T-helper 1 cell (primary cell): ENCODE measurements at places on chromosomes 13 and 19.

DNA sequence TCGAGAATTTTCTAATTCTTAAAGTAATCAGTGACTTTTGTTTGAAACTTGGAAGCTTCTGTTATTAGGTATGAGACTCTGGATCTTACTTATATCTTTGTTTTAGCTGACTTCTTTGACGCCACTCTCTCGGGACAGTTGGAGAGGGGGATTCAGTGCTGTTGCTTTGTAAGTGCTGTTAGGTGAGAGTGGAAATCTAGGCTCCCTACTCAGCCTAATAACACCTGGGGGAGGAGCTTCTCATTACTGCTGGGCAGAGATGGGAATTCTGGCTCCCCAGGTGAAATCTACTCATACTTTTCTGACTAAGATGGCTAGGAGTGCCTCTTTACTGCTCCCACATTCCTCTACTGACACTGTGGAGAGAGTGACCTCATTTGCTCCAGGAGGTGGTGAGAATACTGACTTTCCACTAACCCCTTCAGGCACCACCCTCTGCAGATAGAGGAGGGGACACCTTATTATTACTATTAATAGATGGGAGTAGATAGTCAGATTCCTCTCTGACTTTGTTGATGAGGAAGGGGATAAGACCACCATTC, 324.9 kb upstream of the SPRY2 start:
- DNase-seq = no peak

GRCh38 chr13:40987606-40988280, 31.4 kb downstream of the ELF1 start:
- DNase-seq = no peak

GRCh38 chr13:36998624-36999041, 507 bp downstream of the ALG5 start:
- DNase-seq = peak; percentile 6

DNA sequence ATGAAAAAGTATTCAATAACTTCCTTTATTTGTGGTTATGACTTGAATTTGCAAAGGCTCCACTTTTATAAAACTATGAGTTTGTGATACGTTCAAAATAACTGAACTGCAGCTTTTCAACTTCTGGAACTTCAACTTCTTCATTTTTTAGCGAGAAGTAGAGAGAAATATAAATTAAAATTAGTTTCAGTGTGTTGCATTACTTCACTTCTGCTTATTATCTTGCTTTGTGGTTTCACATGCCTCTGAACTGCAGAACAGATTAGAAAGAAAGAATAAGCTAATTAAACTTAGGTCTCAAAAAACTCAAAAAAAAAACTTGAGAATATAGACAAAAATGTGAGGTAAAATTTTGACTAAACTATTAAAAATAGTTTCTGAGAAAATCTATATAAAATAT, 1073.4 kb downstream of the PCDH17 start:
- DNase-seq = no peak

DNA sequence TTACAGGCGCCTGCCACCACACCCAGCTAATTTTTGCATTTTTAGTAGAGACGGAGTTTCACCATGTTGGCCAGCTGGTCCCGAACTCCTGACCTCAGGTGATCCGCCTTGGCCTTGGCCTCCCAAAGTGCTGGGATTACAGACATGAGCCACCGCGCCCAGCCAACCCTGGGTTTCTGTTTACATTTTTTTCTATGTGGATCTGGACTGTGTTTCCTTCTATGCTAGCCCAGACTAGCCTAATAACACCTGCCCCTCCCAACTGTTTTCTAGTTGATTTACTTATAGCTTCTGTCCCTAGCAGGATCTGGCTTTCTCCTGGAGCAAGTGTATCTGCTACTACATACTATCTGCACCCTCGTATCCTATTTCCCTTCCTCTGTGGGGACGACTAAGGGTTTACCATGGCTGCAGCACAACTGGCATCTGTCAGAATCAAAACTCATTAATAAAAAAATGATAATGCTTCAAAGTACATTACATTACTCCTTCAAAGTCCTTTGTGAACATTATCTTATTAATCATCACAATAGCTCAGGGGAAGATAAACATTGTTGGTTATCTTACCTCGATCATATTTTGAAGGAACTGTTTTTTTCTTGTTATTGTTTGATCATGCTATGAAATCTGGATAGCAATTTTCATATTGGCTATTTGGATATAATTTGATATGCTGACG, 228.3 kb downstream of the KLF5 start:
- no peak for DNase-seq

- no peak for DNase-seq
Measured at GRCh38 chr13:67829641-67830040, 599.5 kb upstream of the PCDH9 start.

DNA sequence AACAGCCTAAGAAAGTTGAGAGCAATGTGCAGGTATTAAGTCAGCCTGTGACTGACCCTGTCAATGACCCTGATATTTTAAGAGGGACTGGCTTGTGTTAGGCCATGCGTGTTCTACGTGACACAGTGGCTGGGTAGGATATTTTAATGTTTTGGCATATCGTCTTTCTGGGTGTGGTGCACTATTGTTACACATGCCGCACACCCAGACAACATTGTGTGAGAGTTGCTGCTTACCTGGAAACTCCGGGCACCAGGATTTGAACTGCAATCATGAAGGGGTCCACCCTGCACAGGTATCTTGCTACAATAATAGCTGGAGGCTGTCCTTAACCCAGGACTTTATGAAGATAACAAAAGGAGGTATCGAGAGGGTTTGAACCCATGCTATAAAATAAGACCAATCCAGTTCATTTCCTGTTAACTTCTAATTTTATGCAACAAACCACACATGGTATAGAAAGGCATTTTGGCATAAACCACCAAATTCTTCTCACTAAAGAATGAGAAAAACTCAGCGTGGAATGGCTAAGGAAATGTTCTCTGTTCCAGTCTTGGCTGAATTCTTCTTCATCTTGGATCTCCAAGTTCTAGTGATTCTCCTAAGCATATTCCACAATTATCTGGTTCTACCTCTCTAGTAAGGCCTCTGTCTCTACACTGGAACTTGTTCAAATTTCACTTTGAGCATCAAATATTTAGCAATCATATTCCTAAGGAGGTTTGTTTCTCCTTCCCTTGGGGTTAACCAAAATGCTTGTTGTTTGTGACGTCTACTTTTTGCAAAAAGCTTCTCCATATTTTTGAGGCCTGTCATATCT, 38.7 kb upstream of the POMP start:
- no peak for DNase-seq

GRCh38 chr13:42876887-42877545, 95.6 kb downstream of the FAM216B start:
- DNase-seq = peak; percentile 6

GRCh38 chr13:52159159-52159982, at the start of gene NEK3:
Gene NEK3 (minus strand): TSS chr13:52159597. CDS start chr13:52156191, 3,406 bp downstream.
- peak; percentile 23 for DNase-seq

DNA sequence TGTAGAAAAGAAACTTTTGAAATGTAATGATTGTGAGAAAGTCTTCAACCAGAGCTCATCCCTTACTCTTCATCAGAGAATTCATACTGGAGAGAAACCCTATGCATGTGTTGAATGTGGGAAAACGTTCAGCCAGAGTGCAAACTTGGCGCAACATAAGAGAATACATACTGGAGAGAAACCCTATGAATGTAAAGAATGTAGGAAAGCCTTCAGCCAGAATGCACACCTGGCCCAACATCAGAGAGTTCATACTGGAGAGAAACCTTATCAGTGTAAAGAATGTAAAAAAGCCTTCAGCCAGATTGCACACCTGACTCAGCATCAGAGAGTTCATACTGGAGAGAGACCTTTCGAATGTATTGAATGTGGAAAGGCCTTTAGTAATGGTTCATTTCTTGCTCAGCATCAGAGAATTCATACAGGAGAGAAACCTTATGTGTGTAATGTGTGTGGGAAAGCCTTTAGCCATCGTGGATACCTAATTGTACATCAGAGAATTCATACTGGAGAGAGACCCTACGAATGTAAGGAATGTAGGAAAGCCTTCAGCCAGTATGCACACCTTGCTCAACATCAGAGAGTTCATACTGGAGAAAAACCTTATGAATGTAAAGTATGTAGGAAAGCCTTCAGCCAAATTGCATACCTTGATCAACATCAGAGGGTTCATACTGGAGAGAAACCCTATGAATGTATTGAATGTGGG, 19.3 kb downstream of the ZNF583 start:
- DNase-seq = no peak

GRCh38 chr13:37163641-37164265, 58.3 kb upstream of the CSNK1A1L start:
- no peak for DNase-seq

GRCh38 chr19:57047743-57048142, 72.0 kb upstream of the USP29 start:
- no peak for DNase-seq

DNA sequence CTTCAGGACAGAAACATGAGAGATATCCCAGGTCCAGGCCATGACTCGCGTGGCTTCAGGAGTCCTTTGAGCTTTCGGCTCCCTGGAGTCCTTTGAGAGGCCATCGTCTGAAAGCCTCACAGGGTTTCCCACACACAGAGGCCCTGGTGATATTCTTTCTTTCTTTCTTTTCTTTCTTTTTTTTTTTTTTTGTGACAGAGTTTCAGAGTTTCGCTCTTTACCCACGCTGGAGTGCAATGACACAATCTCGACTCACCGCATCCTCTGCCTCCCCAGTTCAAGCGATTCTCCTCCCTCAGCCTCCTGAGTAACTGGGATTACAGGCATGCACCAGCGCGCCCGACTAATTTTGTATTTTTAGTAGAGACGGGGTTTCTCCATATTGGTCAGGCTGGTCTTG, 5.5 kb downstream of the SIN3B start:
- no peak for DNase-seq

DNA sequence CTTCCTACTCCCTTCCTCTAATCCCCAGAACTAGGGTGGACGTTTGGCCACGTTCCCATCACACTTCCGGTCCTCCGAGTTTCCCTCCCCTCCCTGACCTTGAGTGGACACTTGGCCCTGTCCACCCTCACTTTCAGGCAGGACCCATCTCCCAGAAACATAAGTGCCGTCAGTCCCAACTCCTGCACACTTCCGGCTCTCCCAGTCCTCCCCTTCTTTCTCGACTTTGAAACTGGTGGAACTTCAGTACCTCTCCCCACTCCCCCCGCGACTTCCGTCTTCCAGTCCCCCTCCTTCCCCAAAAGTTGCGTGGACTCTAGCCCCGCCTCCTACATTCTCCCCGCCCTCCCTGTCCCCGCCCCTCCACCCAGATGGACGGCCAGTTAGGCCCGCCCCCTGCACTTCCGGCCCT, 278 bp upstream of the ZNF274 start:
- peak; percentile 79 for DNase-seq

DNA sequence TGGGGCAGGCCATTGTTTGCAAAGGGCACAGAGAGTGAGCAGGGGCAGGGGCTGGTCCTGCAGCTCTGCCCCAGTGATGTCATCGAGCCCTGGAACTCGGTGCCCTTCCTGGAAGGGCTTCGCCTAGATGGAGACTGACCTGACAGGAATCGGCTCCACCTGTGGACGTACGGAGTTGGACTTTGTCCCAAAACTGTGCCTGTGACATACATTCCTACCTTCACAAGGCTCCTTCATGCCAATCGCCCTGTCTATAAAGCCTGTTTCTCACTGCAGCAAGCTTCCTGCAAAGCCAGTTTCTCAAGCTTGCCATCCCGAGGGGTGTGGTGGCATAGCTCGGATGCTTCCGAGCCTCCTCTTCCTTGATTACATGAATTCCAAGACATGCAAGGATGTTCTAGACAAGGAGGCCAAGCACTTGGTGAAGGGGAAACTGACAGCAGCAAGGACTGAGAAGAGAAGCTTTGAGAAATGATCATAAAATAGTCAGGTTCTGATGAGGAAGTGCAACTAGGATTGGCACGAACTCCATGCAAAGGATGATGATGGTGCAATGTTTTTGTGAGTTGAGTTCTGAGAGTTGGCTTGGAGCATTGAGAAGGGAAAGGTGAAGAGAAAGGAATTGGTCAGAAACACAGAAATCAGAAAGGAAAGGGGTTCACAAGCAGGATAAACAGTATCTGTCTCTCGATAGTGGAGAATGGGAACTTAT, 73.6 kb upstream of the STK24 start:
- DNase-seq = no peak

GRCh38 chr19:40693896-40694295, 3.4 kb upstream of the NUMBL start:
- DNase-seq = no peak

GRCh38 chr13:93655154-93655553, 428.5 kb downstream of the GPC6 start:
- DNase-seq = no peak

DNA sequence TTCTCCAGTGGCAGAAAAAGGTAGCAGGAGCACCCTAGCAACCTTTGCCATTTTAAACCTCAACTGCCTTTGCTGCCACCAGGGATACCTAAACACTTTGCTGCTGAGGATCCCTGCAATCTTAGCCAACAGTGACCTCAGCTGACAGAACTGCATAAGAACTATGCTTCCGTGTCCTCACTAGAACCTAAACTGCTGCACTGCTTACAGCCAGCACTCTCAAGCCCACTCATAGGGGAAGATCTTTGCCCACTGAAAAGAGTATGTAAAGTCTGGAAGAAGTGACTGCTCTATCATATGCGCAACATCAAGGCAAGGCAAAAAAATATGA, 270.0 kb upstream of the PCDH20 start:
- DNase-seq = no peak

- no peak for DNase-seq
Measured at GRCh38 chr19:31875591-31875990, 469.8 kb upstream of the ZNF507 start.

- peak; percentile 71 for DNase-seq
Measured at GRCh38 chr19:13842291-13843103, 34.4 kb upstream of the NANOS3 start.

GRCh38 chr19:53019684-53020083, 6.0 kb downstream of the ERVV-1 start:
- no peak for DNase-seq

- no peak for DNase-seq
Measured at GRCh38 chr19:5149508-5149907, 180.6 kb downstream of the KDM4B start.

DNA sequence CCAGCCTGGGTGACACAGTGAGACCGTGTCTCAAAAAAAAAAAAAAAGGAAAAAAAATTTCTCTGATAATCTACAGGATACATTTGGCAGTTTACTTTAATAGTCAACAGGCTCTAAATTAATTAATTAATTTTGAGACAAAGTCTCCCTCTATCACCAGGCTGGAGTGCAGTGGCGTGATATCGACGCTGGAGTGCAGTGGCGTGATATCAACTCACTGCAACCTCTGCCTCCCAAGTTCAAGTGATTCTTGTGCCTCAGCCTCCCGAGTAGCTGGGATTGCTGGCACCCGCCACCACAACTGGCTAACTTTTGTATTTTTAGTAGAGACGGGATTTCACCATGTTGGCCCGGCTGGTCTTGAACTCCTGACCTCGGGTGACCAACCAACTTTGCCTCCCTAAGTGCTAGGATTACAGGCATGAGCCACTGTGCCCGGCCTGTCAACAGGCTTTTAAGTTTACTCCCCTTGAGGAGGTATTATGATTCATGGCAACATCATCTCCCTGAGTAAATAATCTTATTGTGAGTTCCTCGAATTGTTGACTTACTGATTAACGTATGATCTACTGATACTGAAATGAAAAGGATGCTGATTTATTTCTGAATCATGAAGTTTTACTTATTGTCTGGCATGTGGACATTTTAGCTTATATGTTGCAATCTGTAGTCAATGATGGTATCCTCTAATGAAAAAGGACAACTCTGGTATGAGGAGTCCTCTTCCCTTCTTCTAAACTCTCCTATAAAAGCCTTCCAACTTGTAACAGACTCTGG, 21.3 kb upstream of the MTRF1 start:
- DNase-seq = no peak

GRCh38 chr13:86554066-86554465, 754.8 kb upstream of the SLITRK6 start:
- no peak for DNase-seq

GRCh38 chr13:30679483-30680330, 55.6 kb upstream of the ALOX5AP start:
- DNase-seq = peak; percentile 49

- no peak for DNase-seq
Measured at GRCh38 chr13:81320516-81320915, 979.6 kb upstream of the SPRY2 start.
